ENCODE measurements at places on chromosomes 3 and 15.

DNA sequence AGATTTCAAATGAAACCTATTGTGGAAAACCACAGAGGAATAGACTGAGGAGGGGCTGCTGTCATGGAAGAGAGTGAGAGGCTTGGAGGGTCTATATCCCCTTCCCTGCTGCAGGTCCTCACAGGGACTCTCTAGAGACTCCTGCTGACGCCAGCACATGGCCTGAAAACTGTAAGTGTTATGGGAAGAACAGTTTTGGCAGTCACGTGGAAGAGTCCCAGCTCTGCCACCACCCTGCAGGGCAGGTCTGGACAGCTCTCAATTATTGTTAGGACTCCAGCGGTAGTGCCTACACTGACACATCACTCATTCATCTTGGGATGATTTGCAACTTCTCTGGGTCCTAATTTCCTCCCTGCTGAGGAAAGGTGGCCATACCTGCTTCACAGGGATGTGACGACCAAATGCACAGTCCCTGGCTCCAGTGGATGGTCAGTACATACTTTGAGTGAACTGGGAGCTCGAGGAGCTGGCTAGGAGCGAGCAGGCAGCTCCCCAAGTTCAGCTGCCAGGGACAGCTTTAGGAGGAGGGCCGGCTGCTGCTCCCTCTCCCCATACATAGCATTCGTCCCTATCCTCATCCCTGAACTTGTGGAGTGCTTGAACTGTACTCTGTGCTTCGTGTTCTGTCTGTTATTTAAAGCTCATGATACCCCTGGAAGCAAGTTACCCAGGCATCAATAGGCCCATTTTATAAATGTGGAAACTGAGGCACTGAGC lies 49.2 kb downstream of the CTXND1 start:
- DNase-seq, result peak; percentile 10

GRCh38 chr3:72388644-72389043 lies 459.6 kb downstream of the SHQ1 start:
- no peak for DNase-seq

DNA sequence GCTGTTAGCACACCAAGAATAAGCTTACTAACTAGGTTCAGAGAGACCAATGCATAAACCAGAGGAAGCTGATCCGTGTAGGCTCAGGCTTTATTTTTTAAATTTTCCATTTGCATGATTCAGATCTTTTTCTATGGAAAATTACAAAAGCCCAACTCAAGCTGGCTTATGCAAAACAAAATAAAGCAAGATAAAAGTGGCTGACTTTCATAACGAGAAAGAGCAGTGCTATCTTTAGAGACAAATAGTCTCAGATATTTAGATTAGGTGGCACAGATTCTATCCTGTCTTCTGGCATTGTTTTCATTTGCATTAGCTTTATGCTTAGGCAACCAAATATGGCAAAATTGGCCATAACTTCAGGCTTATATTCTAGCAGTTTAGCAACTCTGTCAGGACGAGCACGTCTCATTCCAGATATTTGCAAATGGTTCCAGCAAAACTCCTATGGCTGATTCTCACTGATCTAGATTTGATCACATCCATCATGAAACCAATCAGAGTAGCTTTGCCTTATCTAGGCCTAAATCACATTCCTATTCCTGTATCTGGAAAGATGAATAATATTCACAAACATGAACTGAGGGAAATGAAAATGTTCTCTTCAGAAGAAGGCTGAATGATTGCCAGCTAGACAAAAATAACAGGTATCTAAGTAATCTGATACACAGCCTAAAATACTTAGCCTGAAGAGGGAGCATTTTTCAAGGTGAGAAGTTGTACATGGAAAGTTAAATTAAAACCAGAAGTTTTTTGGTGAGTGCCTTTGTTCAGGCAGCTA lies 216.4 kb upstream of the DPPA4 start:
- no peak for DNase-seq

DNA sequence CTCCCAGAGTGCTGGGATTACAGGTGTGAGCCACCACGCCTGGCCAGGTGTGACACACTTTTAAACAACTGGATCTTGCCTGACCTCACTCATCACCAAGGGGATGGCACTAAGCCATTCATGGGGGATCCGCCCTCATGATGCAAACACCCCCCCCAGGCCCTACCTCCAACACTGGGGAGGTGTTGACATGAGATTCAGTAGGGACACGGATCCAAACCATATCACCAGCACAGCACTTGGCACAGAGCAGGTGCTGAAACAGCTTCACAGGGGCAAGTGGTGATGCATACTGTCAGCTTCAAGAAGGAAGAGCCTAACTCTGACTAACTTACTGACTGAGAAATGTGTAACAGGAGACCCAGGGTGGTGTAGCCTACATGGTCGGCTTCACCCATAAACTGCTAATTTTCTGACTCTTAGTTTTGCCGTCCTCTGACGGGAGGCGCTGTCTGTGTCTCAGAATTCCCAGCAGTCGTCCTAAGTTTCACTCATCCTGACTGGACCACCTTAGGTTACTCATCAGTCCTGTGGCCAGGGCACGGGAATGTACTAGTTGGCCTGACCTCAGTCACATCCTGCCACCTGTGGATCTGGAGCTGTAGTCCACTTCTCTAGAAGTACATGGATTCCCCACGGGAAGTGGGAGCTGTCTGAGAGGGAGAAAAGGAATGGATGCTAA lies 81.9 kb upstream of the PLXNA1 start:
- no peak for DNase-seq

- DNase-seq, result no peak
These were observed 21.8 kb upstream of the KLF13 start for GRCh38 chr15:31304751-31305365.

GRCh38 chr3:133474817-133475216 lies 75.0 kb downstream of the BFSP2 start:
- DNase-seq, result no peak

GRCh38 chr15:101573951-101574350 lies 78.2 kb downstream of the TM2D3 start:
- DNase-seq, result no peak

- no peak for DNase-seq
These were observed 48.6 kb downstream of the CMSS1 start for GRCh38 chr3:99866261-99866761.

- peak; percentile 48 for DNase-seq
These were observed 13.5 kb downstream of the UBAP1L start for GRCh38 chr15:65101411-65101890.

DNA sequence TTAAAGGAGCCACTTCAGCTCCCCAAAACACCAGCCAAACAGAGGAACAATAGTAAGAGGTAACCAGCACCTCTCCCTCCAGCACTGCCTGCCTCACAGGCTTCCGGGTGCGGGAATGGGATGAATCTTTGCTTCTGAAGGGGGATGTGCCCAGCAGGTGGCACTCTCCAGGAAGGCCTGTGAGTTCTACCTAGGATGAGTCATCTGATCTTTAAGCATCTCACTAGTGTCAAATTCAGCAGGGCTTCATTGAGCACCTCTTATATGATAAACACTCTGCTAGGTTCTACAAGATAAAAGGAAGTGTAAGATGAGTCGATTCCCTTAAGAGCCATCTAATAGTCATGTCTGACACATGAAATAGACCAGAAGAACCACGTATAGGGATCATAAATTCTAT lies 237.4 kb upstream of the UMPS start:
- DNase-seq, result peak; percentile 53

GRCh38 chr3:73622091-73622805 lies 2.5 kb downstream of the PDZRN3 start:
- no peak for DNase-seq

DNA sequence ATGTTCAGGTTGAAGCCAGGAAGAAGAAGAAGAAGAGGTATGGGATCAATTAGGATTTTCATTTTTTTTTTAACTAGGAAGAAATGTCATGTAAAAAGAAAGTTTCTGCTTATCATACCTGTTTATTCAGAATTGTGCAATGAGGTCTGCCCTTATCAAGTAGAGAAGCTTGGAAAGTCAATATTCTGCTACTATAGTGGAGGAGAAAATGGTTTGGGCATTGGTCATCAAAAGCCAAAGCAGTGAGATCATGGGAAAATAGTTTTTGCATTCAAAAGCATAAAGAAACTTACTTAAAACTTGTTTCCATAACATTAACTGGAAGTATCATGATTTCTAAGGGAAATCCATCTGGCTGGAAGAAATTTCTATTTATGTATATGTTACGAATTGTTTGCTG lies 1239.2 kb downstream of the NSUN3 start:
- peak; percentile 19 for DNase-seq

- no peak for DNase-seq
These were observed 31.0 kb upstream of the KLHL25 start for GRCh38 chr15:85825719-85826118.

DNA sequence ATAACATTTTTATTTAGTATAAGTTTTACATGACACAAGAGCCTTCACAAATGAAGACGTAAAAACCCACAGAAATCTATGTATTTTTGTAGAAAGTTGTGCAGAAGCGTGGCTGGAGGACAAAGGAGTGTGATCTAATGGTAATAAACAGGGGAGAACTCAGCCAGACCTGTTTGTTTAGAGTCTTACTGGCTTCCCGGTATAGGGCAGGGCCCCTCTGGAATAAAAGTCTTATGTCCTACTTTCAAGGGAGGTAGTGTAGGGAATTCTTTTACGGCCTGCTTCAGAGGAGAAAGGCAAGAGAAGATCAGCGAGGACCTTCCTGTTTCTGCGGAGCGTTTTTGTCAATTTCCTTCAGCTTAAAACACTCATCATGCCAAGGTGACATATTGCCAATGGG lies 103.6 kb downstream of the TGFBR2 start:
- no peak for DNase-seq

DNA sequence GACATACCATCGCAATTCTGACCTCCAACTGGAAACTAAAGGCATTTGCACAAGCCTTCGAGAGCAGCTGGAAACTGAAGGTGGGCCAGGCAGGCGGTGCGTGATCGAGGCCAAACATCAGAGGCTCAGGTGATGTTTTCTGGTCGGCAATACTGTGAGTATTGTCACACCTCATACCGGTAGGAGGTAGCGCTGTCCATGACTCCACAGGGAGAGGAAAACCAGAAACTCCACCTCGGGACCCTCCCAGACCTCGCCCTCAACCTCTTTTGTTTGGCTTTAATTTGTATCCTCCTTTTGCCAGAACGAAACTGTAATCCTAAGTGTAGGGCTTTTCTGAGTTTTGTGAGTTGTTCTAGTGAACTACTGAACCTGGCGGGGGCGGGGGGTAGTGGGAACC lies 43.6 kb downstream of the LDHAL6B start:
- DNase-seq, result no peak

- DNase-seq, result no peak
These were observed 38.2 kb downstream of the CORO2B start for GRCh38 chr15:68617001-68617400.

- no peak for DNase-seq
These were observed 161.3 kb upstream of the TLE3 start for GRCh38 chr15:70259028-70259424.

GRCh38 chr3:179015551-179016020 lies 56.0 kb downstream of the ZMAT3 start:
- DNase-seq, result peak; percentile 42

DNA sequence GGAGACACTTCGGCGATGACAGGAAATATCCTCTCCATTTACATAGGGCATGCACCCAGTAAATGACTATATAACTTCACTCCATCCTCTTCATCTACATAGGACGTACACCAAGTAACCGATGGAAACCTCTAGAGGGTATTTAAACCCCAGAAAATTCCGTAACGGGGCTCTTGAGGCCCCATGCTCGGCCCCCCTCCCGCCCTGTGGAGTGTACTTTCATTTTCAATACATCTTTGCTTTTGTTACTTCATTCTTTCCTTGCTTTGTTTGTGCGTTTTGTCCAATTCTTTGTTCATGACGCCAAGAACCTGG lies 7.5 kb upstream of the FAM107A start:
- DNase-seq, result no peak

- DNase-seq, result peak; percentile 8
These were observed 71.6 kb downstream of the MEIS2 start for GRCh38 chr15:37028625-37029296.

- DNase-seq, result no peak
These were observed 33.1 kb upstream of the EIF4A2 start for GRCh38 chr3:186750316-186750715.

DNA sequence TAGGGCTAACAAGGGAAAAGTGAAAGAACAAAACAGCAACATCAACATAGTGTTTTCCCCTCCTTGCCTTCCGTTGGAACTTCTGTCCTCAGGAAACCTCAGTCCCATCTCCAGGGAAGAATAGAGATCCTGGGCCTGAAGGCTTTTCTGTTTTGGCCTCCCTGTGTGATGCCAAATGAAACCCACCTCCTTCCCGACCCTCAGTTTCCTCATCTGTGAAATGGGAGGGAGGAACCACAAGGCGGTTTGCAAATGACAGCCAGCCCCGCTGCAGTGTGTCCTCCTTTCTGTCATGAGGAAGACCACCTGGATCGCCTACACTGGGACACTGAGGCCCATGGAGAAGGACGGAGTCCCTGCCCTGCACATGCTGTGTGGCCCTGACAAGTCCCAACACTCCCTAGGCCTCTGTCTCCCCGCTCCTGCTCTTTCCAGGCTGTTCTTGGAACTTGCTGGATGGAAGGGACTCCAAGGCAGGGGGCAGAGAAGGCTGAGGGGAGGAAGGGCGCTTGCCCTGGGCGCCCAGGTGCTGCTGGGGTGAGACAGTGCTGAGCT lies 28.5 kb upstream of the FBLN2 start:
- DNase-seq, result no peak

GRCh38 chr3:4290272-4290893 lies 12.8 kb upstream of the SETMAR start:
- peak; percentile 10 for DNase-seq

DNA sequence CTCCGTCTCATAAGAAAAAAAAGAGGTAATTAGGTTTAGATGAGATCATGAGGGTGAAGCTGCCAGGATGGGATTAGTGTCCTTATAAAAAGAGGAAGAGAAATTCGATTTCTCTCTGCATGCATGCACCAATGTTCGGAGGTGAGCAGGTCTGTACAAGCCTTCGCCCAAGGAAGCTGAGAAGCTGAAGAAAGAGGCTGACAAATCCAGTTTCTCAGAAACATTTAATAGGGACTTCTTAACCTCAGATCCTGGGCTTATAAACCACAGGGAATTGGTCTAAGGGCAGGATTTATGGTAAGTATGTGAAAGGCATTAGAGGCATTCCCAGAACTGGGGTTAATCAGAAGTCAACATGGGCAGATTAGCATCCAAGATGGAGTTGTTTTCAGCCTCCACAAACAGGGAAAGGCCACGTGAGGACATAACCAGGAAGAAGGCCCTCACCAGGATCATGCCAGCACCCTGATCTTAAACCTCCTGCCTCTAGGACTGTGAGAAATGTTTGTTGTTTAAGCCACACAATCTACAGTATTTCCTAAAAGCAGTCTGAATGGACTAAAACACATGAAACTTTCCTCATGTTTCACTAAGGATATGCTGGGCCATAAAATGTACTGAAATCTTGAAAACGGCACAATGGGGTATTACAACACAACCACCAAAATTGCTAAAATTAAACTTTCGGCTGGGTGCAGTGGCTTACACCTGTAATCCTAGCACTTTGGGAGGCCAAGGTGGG lies 11.3 kb downstream of the SHISA5 start:
- DNase-seq, result no peak

DNA sequence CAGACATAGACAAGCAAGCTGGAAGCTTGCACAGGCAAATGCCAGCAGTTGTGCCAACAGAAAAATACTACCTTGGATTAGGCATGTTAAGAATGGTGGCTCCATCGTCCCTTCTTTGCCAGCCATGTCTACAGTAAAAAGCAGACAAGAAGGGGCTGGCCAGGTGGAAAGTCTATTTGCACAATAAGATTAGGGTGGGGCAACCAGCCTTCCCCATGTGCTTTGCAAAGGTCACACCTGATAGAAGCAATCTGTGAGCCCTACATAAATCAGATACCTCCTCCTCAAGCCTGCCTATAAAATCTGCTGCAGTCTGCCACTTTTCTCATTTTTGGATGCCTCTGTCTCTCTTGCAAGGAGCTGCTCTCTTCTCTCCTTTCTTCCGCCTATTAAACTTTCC lies 555.9 kb downstream of the RSL24D1 start:
- DNase-seq, result no peak
